ENCODE measurements at places on chromosomes 3 and 15. TPM values are rescaled to one million over a fixed set of nuclear protein-coding genes. Genes with fewer than 3 reads are reported as not detected.

GRCh38 chr15:90822204-90822955, 46.0 kb upstream of the FURIN start:
- no peak overlapping the region for H3K27ac ChIP-seq
- peaks cover 2% of the 10 kb centered on the region for H3K27me3 ChIP-seq
- no peak for DNase-seq
- no peak overlapping the region for H3K4me3 ChIP-seq
- no peaks in the 10 kb centered on the region for H3K36me3 ChIP-seq

The CMTM7 gene
- 8.2 TPM for total RNA-seq

GRCh38 chr15:26690778-26691177, 82.1 kb downstream of the GABRB3 start:
- H3K4me3 ChIP-seq: no peak overlapping the region
- H3K27ac ChIP-seq: no peak overlapping the region
- no peaks in the 10 kb centered on the region for H3K4me1 ChIP-seq
- no peak for DNase-seq
- no peaks in the 10 kb centered on the region for H3K36me3 ChIP-seq

The PCSK6 gene
- total RNA-seq: 6.5 TPM

The ALDH1A3 gene
- total RNA-seq: 13.0 TPM

- H3K4me1 ChIP-seq: no peaks in the 10 kb centered on the region
- H3K36me3 ChIP-seq: no peaks in the 10 kb centered on the region
- H3K27me3 ChIP-seq: no peaks in the 10 kb centered on the region
- DNase-seq: no peak
Observed at GRCh38 chr15:81432179-81432578, 58.2 kb upstream of the TMC3 start.

GRCh38 chr15:27248251-27248650, 277.3 kb downstream of the GABRG3 start:
- no peak overlapping the region for H3K4me3 ChIP-seq
- no peak for DNase-seq
- no peaks in the 10 kb centered on the region for H3K36me3 ChIP-seq

GRCh38 chr3:155270485-155271342, 22.8 kb downstream of the STRIT1 start:
- H3K27me3 ChIP-seq: no peaks in the 10 kb centered on the region
- peak overlapping the region; percentile 94 for H3K27ac ChIP-seq
- DNase-seq: no peak
- no peaks in the 10 kb centered on the region for H3K4me1 ChIP-seq

The FETUB gene
- total RNA-seq: not detected

- no peak overlapping the region for H3K4me3 ChIP-seq
- no peak overlapping the region for H3K27ac ChIP-seq
- DNase-seq: no peak
- H3K36me3 ChIP-seq: peaks cover 9% of the 10 kb centered on the region
- peaks cover 3% of the 10 kb centered on the region for H3K27me3 ChIP-seq
Observed at GRCh38 chr3:125129512-125129997, 73.8 kb upstream of the HEG1 start.
